ENCODE measurements at places on chromosomes 13 and 19.

GRCh38 chr19:7372810-7373209 is 24.1 kb downstream of the ARHGEF18 start:
- no peak for DNase-seq

GRCh38 chr13:63110466-63110865 is 1694.8 kb upstream of the PCDH20 start:
- no peak for DNase-seq

DNA sequence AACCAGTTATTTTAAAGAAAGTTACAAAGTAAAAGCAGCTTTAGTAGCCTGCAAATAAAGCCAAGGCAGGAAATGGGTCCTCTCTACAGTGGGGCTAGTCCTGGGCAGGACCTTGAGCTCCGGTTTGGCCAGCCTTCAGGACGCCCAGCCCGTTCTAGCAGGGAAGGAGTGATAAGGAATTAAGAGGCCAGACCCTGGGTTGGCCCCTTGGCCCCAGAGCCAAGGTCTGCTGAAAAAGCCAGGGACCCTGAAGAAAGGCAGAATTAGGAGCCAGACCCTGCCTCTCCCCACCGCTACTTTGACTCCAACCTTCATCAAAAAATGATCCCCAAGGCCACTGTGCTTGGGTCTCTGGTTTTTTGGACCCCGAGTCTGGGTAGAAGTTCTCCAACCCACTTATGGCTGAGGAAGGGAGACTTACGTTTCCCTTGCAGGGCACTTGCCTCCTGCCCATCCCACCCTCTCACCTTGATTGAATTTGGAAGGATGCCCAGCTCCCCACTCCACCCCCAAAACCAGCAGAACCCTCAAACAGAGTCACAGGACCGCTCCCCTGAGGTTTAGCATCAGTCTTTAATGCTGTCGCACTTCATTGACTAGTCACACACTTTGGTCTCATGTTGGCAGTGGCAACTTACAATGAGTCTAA is 3.9 kb downstream of the DNAJB1 start:
- no peak for DNase-seq

DNA sequence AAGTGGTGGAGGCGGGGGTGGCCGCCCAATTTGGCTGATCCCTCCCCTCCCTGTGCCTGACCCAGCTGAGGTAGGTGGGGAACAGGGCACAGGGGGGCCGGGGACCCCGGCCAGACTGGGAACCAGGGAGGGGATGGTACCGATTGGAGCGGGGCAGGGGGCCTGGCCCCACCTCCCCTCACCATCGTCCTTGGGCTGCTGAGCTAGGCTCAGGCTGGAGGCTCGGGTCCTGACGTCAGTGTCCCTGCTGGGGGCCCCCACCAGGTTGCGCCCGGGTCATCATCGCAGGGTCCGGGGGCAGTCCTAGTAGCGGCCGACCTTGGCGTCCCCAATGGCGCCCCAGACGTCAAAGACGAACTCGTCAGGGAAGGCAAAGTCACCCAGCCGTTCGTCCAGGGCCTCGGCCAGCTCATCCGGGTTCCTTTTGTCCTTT is 3.0 kb upstream of the PTGER1 start:
- DNase-seq = no peak

DNA sequence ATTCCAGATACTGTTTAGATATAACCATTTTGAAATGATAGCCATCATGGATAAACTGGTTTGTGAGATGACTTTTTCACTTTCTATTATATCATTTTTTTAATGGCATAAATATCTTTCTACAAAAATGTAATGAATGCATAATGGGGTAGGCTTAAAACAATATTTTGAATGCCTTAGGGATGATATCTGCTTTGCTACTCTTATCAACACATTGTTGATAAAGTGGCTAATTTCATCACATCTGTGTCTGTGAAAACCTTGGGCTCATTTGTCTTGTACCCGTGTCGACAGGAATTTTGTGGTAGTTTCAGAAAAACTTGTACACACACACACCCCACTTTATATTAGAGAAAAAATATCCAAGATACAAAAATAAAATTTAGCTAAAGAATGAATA is 44.1 kb downstream of the SLITRK6 start:
- no peak for DNase-seq

DNA sequence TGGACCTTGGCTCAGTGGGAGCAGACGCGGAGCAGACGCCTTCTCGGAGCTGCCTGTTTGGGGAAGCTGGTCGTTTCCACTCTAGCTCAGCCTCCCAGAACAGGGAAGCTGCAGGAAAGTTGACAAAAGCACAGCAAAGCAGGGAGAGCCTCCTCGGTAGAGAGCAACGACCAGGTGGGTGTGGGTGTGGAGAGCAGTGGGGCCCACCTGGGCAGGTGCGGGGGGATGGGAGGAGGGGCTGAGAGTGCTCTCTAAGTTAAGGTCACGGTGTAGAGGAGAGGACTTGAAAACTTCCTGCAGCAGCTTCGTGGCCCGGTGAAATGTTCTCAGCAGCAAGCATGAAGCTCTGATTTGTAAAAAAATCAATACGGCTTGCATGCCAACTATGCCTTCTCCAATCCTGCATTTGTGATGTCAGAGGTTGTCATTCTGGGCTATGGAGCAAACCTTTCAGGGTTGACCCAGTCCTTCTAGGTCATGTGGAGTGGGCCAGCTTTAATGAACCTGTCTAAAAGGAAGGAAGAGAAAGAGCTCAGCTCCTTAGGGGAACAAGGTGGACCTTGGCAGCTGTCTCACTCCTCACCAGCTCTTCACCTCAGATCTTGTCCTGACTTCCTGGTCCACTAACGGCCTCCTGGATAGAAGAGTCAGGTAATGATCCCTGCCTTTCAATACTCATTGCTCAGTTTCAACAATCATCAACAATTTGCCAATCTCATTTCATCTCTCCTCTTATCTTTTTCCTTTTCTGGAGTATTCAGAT is 85.8 kb upstream of the UBL3 start:
- DNase-seq = peak; percentile 46

- DNase-seq = no peak
Measured at GRCh38 chr13:107025991-107026390, 458.1 kb upstream of the ARGLU1 start.

DNA sequence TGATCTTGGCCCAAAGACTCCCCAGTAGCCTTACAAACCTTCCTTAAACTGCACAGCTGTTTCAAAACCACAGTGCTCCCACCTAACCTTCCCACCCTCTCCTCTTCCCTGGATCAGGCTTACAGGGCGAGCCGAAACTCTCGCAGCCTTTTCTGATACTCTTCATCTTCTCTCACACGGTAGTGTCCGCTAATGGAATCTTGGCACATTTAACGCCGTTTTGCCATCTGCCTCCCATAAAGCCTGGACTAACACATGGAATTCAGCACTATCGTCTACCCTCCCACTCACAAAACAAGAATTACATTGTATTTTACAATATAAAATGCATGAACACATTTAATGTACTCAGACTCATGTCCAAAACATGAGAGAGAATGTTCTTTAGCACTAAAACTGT is 135.9 kb downstream of the RAP2A start:
- DNase-seq = no peak
